ENCODE measurements at places on chromosomes 3 and 15.

- DNase-seq: no peak
Measured at GRCh38 chr15:90062462-90062932, 39.8 kb downstream of the IDH2 start.

- DNase-seq: no peak
Measured at GRCh38 chr15:74863239-74864056, 9.7 kb downstream of the SCAMP2 start.

- DNase-seq: no peak
Measured at GRCh38 chr3:117734496-117734895, 1024.9 kb downstream of the TUSC7 start.

DNA sequence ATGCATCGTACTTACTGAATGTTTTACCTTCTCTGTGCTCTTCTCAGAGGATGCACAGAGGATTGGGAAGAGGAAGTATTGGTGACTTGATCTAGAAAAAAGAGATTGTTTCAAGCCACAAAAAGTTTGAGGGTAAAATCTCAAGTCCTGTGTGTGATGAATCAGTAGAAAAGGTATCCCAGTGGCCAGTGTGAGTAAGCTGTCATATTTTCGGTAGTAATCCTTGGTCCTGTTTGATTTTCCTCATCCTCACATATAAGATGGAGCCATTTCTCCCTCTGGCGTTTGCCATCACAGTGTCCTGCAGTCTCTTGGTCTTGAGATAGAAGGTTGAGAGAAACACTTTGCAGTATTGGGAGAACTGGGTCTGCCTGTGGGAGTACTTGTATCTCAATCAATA is 166.8 kb downstream of the LPP start:
- no peak for DNase-seq

GRCh38 chr3:184807549-184807948 is 4.4 kb upstream of the VPS8 start:
- no peak for DNase-seq

DNA sequence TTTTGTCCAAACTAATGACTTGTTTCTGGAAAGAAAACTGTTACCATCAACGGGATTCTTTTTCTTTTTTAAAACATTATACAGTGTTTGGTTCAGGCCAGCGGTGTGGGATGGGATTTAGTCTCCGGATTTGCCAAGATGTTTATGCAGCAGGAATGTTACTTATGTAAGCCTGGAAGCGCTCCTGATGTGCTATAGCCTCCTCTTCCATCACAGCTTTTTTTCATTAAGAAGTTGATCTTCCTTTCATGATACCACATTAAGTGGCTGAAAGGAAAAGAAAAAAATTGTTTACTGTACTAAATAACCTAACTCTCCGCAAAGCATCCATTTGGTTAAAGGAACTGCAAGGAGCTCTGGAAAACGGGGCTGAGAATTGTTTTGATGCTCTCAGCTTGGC is 120.5 kb upstream of the ALDH1A3 start:
- peak; percentile 67 for DNase-seq

- DNase-seq: no peak
Measured at GRCh38 chr15:60914360-60914759, 314.7 kb downstream of the RORA start.

GRCh38 chr3:3848923-3849275 is 49.7 kb downstream of the LRRN1 start:
- no peak for DNase-seq

GRCh38 chr15:41981371-41982132 is 9.2 kb upstream of the EHD4 start:
- DNase-seq: peak; percentile 27

GRCh38 chr15:74276560-74276959 is 40.4 kb downstream of the CCDC33 start:
- no peak for DNase-seq

DNA sequence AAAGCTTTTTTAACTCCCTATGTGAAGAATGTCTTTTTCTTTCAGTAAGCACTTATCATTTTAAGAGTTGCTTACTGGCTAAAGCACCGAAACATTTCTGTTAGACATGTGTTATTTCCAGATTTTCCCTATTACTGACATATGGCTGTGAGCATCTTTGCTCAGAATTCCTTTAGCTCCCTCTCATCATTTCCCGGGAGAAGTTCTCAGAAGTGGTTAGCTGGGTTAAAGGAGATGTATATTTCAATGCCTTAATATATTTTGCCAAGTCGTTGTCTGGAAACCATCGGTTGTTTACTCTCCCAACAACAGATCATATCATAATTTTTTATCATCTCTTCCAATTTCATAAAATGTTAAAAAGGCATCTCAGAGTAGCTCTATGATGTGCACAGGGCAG is 396.5 kb downstream of the OCA2 start:
- DNase-seq: no peak

- peak; percentile 64 for DNase-seq
Measured at GRCh38 chr3:57068437-57069089, 8.1 kb downstream of the SPATA12 start.

DNA sequence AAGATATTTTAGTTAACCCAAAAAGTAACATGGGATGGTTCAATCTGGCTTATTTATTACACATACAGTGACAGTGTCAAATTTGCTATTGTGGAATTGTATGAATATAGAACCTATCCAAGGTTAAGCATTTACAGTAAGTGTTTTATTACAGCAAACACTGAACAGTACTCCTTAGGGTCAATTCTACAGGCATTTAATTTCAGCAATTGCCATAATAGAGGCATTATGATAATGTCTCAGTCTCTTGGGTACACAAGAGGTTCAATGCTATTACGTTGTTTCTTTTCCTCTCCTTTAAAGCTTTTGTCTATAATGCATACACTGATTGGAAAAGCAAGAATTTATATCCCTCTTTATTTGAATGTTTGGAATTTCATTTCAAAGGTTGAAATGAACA is 275.7 kb upstream of the NAALADL2 start:
- no peak for DNase-seq

DNA sequence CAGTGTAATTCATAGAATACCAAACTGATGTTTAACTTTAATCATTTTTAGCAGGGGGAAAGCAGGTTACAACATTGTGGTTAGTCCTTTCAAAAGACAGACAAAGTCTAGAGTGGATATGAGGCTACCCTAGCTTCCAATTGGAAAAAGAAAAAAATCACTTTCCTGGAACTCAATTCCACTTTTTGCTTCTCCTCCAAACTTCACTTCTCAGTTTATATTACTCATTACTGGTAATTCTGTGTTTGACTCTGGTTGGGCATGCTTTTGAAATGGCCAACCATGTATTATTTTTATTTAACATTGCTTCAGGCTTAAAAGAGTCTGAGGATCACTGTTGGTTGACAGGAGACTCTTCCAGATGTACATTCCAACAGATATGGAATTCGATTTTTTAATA is 84.8 kb downstream of the RAP2B start:
- DNase-seq: no peak

- no peak for DNase-seq
Measured at GRCh38 chr3:43074901-43075689, 30.8 kb downstream of the POMGNT2 start.

- no peak for DNase-seq
Measured at GRCh38 chr3:59563966-59564365, 514.1 kb upstream of the CFAP20DC start.

DNA sequence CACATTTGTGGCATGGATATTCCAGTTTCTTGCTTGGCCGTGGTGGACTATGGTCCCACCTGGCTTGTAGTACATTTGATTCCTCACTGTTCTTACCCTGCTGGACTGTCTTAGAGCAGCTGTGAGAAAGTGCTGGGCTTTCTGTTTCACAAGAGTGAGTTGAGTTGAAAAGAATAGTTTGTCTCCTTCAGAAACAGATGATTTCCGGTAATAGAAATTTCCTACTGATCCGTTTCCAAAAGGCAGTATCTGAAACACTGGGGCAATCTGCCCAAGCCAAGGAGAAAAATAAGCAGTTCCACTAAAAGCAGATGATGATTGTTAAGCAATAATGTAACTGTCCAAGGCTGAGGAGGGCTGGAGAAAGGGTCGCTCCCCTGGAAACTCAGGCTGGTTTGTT is 96.0 kb downstream of the SUCLG2 start:
- no peak for DNase-seq

DNA sequence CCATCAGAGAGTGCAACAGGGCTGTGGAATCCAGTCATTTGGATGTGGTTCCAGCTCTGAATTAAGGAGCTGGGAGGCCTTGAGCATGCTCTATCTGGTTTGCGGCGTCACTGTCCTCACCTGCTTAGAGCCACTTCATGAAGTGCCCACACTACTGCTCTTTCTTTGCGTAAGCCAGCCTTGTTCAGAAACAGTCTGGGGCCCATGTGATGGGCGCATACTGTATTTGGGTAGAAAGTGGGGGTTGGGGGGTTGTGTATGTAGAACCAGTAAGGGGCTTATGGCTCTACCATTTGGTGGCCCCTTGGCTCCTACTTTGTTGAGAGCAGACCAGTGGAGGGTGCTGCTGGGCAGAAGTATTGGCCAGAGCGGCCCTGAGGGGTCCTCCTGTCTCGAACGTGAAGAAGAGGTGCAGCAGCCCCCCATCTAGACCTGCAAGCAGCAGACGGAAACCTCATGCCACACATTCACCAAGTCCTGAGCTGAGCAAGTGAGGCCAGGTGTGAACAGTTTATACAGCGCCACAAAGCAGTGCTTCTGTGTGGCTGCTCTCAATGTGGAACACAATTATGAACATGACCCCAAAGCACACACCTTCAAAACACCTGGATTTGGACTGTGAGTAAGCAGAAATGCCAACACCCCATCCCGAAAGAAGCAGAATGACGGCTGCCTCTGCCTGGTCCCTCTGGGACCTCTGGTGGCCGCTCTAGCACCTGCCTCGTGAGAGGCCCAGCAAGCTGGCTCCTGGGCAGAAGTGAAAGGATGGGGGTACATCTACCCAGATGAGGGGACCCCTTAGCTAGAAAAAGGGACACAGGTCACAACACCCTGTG is 26.6 kb downstream of the SRPRB start:
- peak; percentile 12 for DNase-seq

DNA sequence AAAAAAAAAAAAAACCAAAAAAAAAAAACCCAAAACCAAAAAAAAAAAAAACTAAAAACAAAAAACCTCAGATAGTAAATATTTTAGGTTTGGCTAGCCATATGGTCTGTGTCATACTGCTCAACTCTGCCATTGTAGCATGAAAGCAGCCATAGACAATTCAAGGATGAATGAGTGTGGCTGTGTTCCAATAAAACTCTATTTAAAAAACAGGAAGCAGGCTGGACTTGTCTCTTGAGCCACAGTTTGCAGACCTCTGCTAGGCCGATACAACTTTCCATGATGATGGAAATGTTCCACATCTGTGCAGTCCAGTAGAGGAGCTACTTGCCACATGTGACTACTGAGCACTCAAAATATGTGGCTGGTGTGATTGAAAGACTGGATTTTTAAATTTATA is 11.1 kb downstream of the EFCAB12 start:
- no peak for DNase-seq

GRCh38 chr15:66966256-66966655 is 99.1 kb upstream of the SMAD3 start:
- no peak for DNase-seq

DNA sequence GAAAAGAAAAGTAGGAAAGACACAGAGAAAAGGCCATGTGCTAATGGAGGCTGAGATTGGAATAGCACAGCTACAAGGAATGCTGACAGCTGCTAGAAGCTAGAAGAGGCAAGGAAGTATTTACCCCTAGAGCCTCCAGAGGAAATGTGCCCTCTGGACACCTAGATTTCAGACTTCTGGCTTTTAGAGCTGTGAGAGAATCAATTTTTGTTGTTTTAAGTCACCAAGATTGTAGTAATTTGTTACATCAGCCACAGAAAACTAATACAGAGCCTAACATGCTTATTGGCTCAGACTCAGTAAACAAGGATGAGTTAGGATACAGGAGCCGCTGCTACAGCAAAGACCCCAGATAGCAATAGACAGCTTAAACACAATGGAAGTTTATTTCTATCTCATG is 33.1 kb upstream of the GLCE start:
- no peak for DNase-seq

DNA sequence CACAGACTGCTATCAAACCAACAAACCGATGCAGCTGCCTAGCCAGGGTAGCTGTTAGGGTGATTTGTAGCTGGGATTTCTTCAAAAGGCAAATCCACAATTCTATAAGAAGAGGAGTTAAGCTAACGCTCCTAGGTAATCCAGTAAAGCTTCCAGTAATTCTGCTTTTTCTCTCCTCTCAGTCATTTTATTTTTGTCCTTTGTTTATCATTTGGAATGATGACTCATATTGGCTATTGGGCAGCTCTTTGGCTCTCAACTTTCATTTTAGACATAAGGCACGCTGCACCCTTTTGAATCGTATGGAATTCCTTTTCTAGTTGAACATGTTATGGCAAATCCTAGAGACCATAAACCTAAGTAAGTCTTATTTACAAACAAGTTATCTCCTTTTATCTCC is 53.2 kb upstream of the PPARG start:
- no peak for DNase-seq

GRCh38 chr3:127330385-127330784 is 42.5 kb upstream of the PRR20G start:
- no peak for DNase-seq

DNA sequence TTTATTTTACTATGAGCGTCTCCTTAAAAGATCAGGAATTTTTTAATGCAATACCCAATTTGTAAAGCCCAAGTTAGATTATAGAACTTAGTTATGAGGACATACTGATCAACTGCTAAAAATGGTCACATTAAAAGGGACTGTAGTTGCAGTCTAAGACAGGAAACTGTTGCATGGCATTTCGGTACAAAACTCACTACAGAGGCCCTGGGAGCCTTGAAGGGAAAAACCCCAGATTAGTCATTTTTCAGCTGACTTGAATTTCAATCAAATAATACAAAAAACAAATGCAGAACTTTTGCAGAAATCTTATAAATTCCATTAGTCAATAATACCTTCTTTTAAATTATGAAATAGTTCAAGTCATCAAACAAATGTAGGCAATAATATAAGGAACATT is 6.9 kb upstream of the PTX3 start:
- DNase-seq: no peak

- no peak for DNase-seq
Measured at GRCh38 chr3:171748064-171748924, 62.0 kb downstream of the PLD1 start.

- no peak for DNase-seq
Measured at GRCh38 chr15:61530769-61531168, 301.7 kb upstream of the RORA start.

- DNase-seq: no peak
Measured at GRCh38 chr15:99168601-99169580, 64.0 kb downstream of the SYNM start.
